Naive thymus-derived CD8-positive, alpha-beta T cell (primary cell): ENCODE measurements at places on chromosomes 5 and 9.

GRCh38 chr9:112863746-112864145 is 26.9 kb downstream of the SLC46A2 start:
- H3K27me3 ChIP-seq = no peaks in the 10 kb centered on the region
- H3K36me3 ChIP-seq = no peaks in the 10 kb centered on the region
- no peak overlapping the region for H3K4me3 ChIP-seq
- H3K4me1 ChIP-seq = peaks cover 41% of the 10 kb centered on the region

DNA sequence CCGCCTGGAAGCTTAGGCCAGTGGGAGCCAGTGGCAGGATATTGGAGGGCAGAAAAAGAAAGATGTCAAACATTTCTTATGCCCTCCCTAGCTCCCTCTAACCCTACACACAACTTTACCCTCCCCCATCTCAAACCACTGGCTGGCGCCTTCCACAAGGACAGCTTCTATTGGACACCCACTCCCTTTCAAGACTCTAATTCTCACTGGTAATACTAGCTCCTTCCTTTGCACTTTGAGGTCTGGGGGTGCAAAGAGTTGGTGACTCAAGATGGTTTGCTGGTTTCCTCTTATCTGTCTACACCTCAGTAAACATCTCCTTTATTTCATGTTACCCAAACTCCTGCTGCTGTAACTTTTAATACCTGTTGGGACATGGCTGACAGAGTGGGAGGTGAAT is 11.6 kb upstream of the ITGA1 start:
- H3K4me1 ChIP-seq = peaks cover 46% of the 10 kb centered on the region
- no peak for DNase-seq
- no peaks in the 10 kb centered on the region for H3K36me3 ChIP-seq
- no peaks in the 10 kb centered on the region for H3K27me3 ChIP-seq

DNA sequence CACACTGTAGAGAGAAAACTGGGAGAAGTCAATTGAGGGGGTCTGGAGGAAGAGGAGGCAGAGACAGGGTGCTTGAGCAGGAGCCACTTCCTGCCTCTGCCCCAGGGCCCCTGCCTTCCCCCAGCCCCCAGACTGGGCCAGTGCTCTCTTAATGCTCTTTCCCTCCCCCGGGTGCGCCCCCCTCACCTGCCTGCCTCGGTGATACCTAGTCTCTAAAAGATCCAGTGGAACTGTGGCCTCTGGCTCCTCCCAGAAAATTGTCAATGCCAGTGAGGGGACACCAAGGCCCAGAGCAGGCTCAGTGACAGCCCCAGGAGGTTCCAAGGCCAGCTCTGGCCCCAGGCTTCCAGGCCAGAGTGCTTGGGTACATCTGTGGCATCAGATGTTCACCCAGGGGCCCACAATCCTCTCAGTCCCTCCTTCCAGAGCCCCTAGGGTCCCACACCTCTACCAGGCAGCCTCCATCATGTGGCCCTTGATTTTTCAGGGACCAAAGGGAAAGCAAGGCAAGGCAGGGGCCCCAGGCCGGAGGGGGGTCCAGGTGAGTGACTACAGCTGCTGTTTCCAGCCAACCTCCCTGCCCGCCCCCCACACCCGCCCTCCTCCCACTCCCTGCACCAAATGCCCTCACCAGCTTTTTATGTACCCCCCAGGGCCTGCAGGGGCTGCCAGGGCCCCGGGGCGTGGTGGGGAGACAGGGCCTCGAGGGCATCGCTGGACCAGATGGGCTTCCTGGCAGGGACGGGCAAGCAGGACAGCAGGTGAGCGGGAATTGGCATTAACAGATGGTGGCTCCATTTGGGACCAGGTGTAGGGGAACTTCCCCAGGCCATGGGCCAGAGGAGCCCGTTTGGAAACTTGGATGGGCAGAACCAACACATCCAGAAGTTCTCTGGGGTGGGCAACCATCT is 33.1 kb upstream of the ORM1 start:
- no peak overlapping the region for H3K27ac ChIP-seq
- DNase-seq = no peak
- no peaks in the 10 kb centered on the region for H3K36me3 ChIP-seq
- H3K4me3 ChIP-seq = no peak overlapping the region
- H3K4me1 ChIP-seq = peaks cover 8% of the 10 kb centered on the region

GRCh38 chr5:159906463-159906862 is 9.8 kb upstream of the ADRA1B start:
- no peak overlapping the region for H3K4me3 ChIP-seq
- no peaks in the 10 kb centered on the region for H3K36me3 ChIP-seq
- H3K27ac ChIP-seq = no peak overlapping the region
- peaks cover 12% of the 10 kb centered on the region for H3K4me1 ChIP-seq
